ENCODE measurements at places on chromosomes 2 and 18.

DNA sequence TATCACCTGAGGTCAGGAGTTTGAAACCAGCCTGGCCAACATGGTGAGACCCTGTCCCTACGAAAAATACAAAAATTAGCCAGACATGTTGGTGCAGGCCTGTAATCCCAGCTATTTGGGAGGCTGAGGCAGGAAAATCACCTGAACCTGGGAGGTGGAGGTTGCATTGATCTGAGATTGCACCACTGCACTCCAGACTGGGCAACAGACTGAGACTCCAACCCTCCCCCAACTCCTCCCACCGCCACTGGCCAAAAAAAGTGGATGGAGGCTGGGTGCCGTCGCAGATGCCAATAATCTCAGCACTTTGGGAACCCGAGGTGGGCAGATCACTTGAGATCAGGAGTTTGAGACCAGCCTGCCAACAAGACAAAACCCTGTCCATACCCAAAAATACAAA is 10.1 kb upstream of the SPIRE1 start:
- no peak for DNase-seq

- DNase-seq: no peak
Observed at GRCh38 chr2:12441750-12442475, 274.8 kb upstream of the TRIB2 start.

DNA sequence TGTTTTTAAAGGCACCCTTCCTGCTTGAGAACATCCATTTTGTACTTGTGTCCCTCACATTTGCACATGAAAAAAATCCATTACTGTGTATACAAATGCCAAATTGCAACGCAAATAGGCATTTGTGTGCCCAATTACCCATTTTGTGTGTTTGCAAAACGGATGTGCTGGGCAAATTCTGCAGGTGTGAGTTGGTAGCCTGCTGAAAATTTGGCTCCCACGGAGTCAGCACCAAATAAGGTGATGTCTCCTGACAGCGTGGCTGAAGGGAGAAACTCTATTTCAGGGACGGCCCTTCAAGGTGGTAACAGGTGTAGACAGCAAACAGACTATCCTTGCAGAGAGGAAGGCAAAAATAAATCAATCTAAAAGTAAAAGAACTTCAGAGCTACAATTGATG is 661.1 kb downstream of the BCL11A start:
- DNase-seq: no peak

- no peak for DNase-seq
Observed at GRCh38 chr2:239472235-239472775, 71.5 kb upstream of the HDAC4 start.

DNA sequence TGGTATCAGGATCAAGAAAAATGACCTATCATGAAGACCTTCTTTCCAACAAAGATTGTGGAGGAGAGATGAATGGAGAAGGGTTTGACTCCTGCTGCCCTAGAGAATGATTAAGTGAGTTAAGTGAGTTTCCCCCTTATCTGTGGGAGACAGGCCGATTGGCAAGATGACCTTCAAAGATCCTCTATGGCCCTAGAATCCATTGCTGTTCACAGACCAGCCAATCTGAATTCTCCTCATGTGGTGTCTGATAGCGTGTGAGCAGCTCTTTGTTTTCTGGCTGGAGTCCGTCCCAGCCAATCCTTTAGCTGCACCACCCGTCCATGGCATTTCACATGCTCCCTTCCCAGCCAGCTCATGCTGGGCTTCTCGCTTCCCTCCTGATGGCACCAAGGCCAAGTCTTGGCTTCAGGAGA is 79.4 kb downstream of the MARCHF4 start:
- DNase-seq: no peak

GRCh38 chr18:6650127-6650507 is 79.4 kb upstream of the ARHGAP28 start:
- DNase-seq: no peak

- DNase-seq: no peak
Observed at GRCh38 chr2:69902213-69902922, 8.6 kb downstream of the SNRNP27 start.

GRCh38 chr2:197200051-197200761 is 110.4 kb downstream of the ANKRD44 start:
- DNase-seq: no peak

DNA sequence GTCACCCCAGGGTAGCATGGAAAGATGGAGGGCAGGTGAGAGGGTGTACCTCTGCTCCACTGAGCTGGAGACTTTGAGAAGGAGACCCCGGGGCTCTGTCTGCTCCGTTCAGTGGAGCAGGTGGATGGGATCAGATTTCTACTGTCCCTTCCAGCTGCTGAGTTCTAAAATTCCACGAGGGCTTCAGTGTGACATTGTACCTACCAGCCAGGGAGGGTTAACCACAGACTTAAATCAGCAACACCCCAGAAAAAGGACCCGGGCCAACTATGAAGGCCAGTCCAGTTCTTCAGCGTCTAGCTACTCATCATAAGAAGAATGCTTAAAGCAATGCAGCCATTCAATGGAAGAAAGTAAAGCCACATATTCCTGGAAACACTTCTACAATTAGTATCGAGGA is 23.8 kb downstream of the STAT1 start:
- DNase-seq: no peak

- no peak for DNase-seq
Observed at GRCh38 chr2:150732491-150732890, 245.0 kb upstream of the RND3 start.

- DNase-seq: no peak
Observed at GRCh38 chr18:31565782-31566512, 25.7 kb upstream of the TTR start.

- DNase-seq: no peak
Observed at GRCh38 chr2:109433926-109434325, 179.8 kb downstream of the SEPTIN10 start.
